Stimulated activated CD8-positive, alpha-beta memory T cell treated with anti-CD3 and anti-CD28 coated beads, Interleukin-12 subunit alpha, Interleukin-12 subunit beta, amount 100 ng/mL, for 4 hours (primary cell): ENCODE measurements at places on chromosomes 2 and 18.
A peak's percentile ranks its signal among the peaks of the same experiment; 100 is the strongest.

GRCh38 chr2:53407363-53408080 is 360.1 kb upstream of the CHAC2 start:
- DNase-seq: no peak

GRCh38 chr2:215948051-215948450 is 65.3 kb downstream of the MREG start:
- DNase-seq: no peak

DNA sequence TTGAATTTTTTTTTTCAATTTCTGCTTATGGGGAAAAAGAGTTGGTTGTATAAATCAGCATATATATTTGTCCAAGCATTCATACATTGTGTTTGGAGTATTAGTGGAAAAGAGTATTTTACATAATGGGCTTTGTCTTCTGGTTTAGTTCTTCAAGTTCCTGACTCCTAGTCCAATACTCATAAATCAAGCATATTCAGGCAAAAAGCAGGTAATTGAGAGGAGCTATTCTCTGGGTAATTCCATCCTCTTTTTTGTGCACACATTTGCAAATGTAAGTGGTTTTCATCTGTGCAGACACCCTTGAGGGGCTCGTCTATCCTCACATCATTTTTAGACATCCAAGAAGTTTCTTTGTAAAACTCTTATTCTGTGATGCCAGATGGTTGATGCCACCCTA is 337.2 kb downstream of the ARHGAP15 start:
- DNase-seq: no peak

DNA sequence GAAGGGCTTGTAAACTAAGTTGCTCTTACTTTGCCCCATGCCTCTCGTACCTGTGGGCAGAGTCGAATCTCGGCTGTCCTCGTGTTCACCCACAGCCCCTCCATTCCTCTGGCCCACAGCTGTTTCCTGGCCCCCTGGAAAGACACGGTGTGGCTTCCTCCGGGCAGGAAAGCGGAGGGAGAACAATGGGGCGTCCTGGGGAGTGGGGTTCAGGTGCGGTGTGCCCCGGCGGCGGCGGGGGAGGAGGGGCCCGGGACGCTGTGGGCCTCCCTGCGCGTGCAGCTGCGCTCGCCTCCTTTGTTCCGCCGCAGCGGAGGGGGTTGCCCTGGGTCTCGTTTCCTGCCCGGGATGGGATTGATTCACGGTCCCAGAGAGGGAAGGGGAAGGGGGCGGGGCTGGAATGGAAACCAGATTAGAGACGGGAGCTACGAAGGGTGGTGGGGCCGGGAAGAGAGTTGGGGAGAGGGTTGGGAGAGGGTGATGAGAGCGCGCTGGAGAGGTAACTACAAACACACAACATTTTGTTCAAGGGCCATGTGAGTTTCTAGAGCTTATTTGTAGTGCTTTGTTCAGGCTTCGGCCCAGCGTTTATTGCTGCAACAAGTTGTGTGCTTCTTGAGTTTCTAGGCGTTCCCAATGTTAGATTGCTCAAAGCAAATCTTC is 796 bp downstream of the MYO1B start:
- DNase-seq: peak; percentile 3

DNA sequence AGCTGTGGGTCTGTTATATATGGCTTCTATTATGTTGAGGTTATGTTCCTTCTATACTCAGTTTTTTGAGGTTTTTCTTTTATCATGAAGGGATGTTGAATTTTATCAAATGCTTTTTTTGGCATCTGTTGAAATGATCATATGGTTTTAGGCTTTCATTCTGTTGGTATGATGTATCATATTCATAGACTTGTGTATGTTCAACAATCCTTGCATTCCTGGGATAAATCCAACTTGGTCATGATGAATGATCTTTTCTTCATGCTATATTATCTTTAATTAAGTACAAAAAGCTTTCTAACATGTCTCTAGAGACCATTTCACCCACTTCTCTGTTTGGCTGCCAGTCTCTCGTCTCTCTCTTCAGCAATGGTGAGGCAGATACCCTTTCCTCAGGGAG is 54.2 kb downstream of the MDH1 start:
- no peak for DNase-seq

DNA sequence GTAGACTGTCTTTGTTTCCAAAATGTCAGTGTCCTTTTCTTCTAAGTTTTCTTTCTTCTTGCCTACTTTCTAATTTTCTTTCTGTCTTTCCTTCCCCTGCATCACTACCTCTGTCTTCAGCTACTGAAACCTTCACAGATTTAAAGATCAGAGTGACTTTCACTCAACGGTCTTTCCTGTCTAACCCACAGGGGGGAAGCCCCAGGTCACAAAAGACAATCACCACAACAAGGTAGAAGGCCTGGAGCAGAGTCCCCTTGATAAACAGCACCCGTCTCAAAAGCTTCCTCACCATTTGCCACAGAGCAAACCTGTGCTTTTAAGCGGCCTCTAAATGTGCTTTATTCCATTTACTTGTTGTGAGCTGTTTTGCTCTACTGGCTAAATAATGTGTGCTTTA is 665.4 kb downstream of the BCL11A start:
- peak; percentile 3 for DNase-seq

- DNase-seq: no peak
Measured at GRCh38 chr2:6640621-6641015, 225.1 kb downstream of the CMPK2 start.

GRCh38 chr2:218343591-218343990 is 13.1 kb upstream of the CATIP start:
- no peak for DNase-seq

DNA sequence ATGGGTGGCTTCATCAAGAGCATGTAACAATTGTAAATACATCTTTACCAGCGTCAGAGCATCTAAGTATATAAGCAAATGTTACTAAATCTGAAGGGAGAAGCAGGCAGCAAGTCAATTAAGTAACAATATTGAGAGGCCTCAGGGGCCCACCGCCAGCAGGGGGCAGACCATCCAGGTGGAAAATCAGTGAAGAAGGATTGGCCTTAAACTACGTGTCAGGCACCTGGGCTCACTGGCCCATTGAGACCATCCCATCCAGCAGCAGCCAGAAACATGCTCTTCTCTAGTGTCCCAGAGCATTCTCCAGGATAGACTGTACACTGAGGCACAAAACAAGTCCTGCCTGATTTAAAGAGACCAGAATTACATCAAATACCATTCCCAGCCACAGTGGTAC is 96.2 kb upstream of the SNTG2 start:
- no peak for DNase-seq

GRCh38 chr2:9141091-9141667 is 65.4 kb upstream of the ASAP2 start:
- no peak for DNase-seq

GRCh38 chr2:88234760-88235159 is 64.6 kb downstream of the THNSL2 start:
- no peak for DNase-seq

DNA sequence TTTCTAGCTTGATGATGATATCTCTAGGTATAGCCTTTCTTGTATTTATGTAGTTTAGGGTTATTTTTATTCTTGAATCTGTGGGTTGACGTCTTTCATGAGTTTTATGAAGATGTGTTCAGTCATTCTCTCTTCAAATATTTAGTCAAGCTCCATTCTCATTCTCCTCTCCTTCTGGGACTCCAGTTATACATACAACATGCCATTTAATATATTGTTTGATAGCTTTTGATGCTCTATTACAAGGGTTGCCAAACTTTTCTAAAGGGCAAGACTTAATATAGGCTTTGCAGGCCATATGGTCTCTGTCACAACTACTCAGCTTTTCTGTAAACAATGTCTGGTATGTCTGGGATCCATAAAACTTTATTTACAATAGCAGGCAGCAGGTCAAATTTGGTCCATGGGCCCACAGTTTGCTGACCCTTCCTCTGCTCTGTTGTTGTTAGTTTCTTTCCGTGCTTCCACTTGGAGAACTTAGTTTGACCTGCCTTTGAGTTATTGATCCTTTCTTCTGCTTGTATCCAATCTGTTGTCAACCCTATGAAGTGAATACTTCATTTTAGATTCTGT is 40.6 kb upstream of the GPAT2 start:
- DNase-seq: no peak

DNA sequence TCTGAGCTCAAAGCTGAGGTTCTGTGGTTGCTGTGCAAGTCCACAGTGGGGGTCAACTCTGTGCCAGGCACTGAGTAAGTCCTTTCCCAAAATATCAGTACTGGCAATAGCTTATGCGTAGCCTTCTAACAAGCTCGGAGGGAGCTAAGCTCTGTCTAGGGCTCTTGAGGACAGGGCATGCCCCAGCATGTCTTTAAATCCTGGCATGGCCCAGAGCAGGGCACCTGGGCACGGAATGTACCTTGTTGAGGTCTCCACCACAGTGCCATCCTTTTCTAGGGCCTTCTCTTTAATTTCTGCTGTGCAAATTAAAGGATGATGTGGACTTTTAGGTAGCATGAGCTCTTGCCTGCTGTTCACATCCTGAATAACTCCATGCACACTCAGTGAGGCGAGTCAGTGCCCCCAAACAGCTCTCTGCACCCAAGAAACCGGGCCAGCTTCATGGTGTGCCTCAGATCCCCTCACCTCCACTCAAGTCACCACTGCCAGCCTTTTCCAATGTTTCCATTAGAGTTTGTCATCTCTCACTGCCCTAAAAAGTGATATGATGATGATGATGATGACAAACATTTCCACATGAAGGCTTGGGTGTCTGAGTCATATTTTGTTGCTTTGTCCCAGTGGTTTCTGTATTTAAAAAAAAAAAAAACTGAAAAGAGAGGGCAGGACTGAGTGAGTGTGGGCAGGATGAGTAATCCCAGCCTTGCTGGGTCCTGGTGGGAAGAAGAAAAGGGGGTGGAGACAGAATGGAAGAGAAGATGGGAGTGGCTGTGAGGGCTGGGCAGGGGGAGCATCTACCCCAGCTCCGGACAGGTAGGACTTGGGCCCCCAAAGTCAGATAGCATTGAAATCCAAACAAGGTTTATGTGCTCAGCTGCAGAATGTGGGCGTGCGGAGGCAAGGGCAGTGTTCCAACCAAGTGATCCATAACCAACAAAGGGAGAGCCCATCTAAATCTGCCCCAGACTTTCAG is 78.9 kb downstream of the ZBTB7C start:
- DNase-seq: no peak

- no peak for DNase-seq
Measured at GRCh38 chr2:176817061-176817565, 395.5 kb upstream of the HNRNPA3 start.

GRCh38 chr2:41854227-41854626 is 193.6 kb upstream of the PKDCC start:
- no peak for DNase-seq

DNA sequence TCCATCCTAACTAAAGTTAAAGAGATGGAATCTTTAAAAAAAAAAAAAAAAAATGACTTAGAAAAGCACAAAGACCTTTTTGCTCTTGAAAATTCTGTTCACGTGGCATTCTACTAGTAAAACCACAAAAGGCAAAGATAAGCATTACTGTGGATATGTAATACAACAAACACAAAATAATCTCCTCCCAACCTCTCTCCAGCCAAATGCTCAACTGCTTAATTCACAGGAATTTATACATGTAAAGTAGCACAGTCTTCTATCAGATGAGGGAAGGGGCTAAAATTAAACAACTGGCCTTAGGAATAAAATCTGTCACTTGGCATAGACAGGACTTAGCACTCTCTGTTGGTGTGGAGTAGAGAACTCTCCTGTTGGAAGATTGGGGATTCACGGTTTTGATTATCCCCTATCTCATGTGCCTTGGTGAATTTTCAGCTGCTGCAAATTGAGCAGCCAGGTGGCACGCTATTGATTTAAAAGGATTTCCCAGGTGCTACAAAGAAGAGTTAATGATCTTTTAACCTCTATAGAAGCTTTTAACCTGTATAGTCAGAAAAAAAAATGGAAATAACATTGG is 57.4 kb downstream of the ATIC start:
- no peak for DNase-seq

DNA sequence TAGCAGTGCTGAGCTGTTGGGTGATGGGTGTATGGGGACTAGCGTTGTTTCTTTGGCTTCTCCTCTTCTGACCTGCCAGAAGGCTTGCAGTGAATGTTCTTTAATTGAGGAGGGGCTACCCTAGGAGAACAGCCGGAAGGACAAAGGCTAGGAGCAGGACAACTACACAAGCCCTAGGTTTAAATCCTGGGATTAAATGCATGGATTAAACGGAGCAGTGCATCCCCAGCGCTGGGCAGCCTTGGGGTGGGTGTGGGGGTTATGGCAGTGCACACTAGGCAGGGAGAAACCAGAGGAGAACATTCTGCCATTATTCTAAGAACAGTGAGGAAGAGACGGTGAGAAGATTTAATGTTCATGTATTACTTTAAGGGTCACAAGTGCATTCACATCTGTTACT is 86.4 kb upstream of the MCFD2 start:
- no peak for DNase-seq

- DNase-seq: no peak
Measured at GRCh38 chr2:88737385-88737784, 45.9 kb downstream of the RPIA start.

- DNase-seq: no peak
Measured at GRCh38 chr2:197254776-197255530, 55.6 kb downstream of the ANKRD44 start.

GRCh38 chr2:183666031-183666430 is 541.8 kb downstream of the NUP35 start:
- no peak for DNase-seq

DNA sequence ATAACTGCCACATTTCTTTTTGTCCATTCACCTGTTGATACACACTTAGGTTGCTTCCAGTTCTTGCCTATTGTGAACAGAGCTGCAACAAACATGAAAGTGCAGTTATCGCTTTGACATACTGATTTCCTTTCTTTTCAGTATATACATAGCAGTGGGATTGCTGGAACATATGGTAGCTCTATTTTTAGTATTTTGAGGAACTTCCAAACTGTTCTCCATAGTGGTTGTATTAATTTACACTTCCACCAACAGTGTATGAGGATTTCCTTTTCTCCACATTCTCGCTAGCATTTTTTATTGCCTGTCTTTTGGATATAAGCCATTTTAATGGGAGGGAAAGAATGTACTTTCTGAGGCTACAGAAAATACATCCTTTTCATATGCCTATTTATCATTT is 167.4 kb downstream of the GULP1 start:
- DNase-seq: no peak

DNA sequence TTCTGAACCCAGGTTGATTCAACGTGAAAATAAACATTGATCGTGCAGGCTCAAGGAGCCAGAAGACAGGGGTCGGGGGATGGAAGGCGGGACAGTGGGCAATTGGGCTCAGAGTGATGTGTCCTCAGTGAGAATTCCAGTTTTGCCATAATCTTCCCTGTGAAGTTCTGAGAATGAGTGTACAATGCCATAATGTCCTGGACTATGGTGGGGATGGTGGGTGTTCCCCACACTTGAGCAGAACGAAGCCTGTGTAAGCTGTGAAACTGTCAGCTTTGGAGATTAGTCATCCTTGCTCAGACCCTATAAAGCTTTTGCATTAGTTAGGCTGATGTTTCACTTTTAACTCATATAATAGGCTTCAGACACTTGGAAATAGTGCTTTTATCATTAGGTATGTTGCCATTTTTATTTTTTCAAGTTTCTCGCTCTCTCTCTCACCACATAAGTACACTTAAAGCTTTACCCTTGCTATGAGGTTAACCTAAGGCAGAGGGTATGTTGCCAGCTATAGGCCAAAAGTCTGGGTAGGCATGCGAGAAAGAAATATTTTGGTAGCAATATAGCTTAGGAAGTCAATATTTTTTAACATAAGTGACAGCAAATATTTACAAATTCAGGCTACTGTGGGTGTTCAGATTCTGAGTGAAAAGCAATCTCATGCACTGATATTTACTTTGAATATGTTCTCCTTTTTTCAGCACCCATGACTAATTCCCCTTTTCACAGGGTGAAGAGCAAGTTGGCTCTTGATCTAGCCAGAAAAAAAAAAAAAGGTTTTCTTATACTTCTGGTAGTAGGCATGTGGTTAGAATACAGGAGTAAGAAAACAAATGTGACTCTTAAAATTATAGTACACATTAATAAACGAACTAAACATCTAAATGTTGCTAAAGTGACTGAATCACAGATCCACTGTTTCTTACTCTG is 47.2 kb downstream of the CDC42EP3 start:
- no peak for DNase-seq
